Naive thymus-derived CD4-positive, alpha-beta T cell (primary cell): ENCODE measurements at places on chromosomes 11 and 22. TPM values are rescaled to one million over a fixed set of nuclear protein-coding genes. Genes with fewer than 3 reads are reported as not detected.

Gene RRM1
- total RNA-seq, result 35.4 TPM

Gene IGLL1
- 0.72 TPM for total RNA-seq

- no peaks in the 10 kb centered on the region for H3K36me3 ChIP-seq
- no peak for DNase-seq
- H3K4me1 ChIP-seq, result peaks cover 31% of the 10 kb centered on the region
- H3K27me3 ChIP-seq, result no peaks in the 10 kb centered on the region
- H3K27ac ChIP-seq, result no peak overlapping the region
- no peak overlapping the region for H3K4me3 ChIP-seq
Measured at GRCh38 chr22:40050258-40050657, 55.5 kb downstream of the FAM83F start.

- no peaks in the 10 kb centered on the region for H3K27me3 ChIP-seq
- no peak overlapping the region for H3K4me3 ChIP-seq
- no peaks in the 10 kb centered on the region for H3K36me3 ChIP-seq
- no peak overlapping the region for H3K27ac ChIP-seq
Measured at GRCh38 chr11:41256041-41256440, 203.4 kb downstream of the LRRC4C start.

DNA sequence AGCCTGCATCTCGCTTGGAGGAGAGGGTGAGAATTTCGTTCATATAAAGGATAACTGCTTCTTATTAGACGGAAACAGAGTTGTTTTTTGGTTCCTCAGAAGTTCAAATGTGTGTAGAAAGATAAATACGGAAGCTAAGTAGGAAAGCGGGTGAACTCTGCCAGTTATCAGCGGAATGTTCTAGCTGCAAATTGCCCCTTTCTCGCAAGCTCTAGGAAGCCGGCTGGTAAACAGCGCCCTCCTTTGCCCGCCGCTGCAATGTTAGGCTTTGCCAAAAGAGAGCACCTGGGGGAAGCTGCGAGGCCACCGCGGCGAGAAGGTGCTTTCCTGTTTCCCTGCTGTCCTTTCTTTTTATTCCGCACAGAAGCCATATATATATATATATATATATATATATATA lies 67.0 kb downstream of the IGLL5 start:
- no peak overlapping the region for H3K4me3 ChIP-seq
- H3K36me3 ChIP-seq, result no peaks in the 10 kb centered on the region
- no peaks in the 10 kb centered on the region for H3K27me3 ChIP-seq

- H3K27me3 ChIP-seq, result no peaks in the 10 kb centered on the region
- DNase-seq, result no peak
- peaks cover 10% of the 10 kb centered on the region for H3K4me1 ChIP-seq
- no peak overlapping the region for H3K4me3 ChIP-seq
- no peak overlapping the region for H3K27ac ChIP-seq
Measured at GRCh38 chr11:66539170-66539869, 6.5 kb downstream of the ZDHHC24 start.

- no peaks in the 10 kb centered on the region for H3K36me3 ChIP-seq
- peaks cover 43% of the 10 kb centered on the region for H3K4me1 ChIP-seq
- no peak for DNase-seq
- no peak overlapping the region for H3K4me3 ChIP-seq
Measured at GRCh38 chr22:25078591-25078990, 121.1 kb upstream of the CRYBB3 start.

GRCh38 chr22:49243335-49243734 lies 584.3 kb downstream of the BRD1 start:
- no peaks in the 10 kb centered on the region for H3K4me1 ChIP-seq
- no peak overlapping the region for H3K27ac ChIP-seq
- DNase-seq, result no peak
- H3K4me3 ChIP-seq, result no peak overlapping the region
- no peaks in the 10 kb centered on the region for H3K36me3 ChIP-seq

DNA sequence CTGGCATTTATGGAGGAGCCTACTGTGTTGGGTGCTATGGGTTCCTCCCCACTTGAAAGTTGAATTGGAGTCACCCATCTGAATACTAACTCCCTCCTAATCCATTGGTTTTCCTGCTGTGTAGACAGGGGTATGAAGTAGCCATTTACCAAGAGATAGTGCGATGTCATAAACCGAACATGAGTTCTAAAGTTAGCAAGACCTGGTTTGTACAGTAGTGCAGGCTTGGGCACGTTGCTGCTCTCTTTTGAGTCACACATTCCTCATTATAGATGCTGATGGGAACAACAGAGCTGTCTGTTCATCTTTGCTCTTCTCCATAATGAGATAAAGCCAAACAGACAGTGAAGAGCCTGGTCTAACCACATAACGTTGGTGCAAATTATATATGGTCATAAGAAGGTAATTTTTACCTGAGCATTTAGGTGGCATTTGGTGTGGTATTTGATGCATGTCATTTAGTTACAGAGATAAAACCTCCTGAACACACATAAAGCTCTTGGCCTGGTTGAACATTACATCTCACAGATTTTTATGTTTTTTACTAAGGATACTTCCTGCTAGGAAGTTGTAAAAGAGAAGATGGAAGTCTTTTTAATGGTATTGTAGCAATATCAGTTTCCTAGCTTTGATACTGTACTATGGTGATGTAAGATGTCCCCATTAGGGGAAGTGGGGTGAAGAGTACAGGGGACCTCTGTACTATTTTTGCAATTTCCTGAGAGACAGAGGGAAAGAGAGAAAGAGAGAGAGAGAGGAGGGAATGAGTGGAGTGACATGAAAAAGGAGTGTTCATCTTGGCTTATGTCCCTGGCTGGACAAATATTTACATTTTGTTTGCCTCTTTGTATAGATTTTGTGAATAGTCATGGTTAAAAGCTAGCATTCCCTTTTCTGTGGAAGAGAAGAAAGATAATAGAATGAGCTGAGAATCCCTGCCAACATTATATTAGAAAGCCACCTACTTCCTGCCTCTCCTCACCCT lies 27.9 kb downstream of the GRAP2 start:
- peak overlapping the region; percentile 68 for H3K4me3 ChIP-seq
- H3K36me3 ChIP-seq, result no peaks in the 10 kb centered on the region

DNA sequence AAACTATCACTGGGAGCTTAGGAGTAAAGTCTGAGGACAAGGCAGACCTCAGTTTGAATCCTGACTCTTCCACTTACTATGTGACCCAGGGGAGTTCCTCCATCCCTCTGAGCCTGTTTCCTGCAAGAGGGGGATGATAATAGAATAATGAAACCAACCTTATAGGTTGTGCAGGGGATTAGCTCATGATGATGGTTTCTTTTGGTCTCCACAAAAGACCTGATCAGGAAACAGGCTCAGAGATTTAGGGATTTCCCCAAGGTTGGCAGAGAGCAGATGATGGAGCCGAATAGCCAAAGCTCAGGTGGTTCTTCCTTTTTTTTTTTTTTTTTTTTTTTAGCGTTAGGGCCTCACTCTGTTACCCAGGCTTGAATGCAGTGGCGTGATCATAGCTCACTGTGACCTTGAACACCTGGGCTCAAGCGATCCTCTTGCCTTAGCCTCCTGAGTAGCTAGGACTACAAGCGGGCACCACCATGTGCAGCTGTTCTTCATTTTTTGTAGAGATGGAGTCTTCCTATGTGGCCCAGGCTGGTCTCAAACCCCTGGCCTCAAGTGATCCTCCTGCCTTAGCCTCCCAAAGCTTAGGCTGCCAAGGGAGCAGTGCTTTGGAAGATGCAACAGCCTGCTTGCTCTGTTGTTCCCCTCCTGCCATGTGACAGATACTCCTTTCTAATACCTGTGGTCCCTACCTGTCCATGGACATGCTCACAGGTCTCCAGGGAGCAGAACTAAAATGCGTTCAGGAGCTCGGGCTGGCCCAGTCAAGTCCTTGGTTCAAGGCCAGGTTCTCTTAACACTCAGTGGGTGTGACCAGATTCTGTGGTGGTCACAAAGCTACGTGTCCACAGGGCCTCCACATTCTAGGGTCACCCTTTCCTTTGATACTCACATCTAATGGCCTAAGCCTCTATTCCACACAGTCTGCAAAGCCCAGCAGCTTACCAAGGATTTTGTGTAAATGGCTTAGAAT lies 22.3 kb downstream of the PATZ1 start:
- no peaks in the 10 kb centered on the region for H3K36me3 ChIP-seq
- H3K4me3 ChIP-seq, result no peak overlapping the region
- no peaks in the 10 kb centered on the region for H3K27me3 ChIP-seq
- H3K27ac ChIP-seq, result no peak overlapping the region
- H3K4me1 ChIP-seq, result no peaks in the 10 kb centered on the region

DNA sequence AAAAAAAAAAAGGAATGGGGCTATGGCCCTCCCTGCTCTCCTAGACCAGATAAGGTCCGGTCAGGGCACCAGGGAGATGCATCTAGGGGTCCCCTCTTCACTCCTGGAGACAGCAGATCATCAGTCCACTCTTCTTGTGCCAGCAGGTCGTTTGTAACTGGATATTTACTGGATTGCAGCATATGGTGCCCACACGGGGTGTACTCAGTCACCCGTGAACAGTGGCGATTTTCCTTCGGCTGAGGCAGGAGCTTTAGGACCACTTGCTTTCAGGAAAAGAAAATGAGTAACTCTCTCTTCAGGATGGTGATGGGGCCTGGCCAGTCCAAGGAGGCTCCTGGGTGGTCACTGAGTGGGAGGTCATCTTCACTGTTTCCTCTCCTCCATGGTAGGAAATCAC lies 38.3 kb upstream of the RAB1B start:
- H3K27me3 ChIP-seq, result no peaks in the 10 kb centered on the region
- no peak overlapping the region for H3K4me3 ChIP-seq
- no peak for DNase-seq
- peaks cover 52% of the 10 kb centered on the region for H3K36me3 ChIP-seq
- no peak overlapping the region for H3K27ac ChIP-seq

GRCh38 chr22:20802452-20802851 lies 28.5 kb downstream of the SERPIND1 start:
- H3K27me3 ChIP-seq, result no peaks in the 10 kb centered on the region
- H3K4me1 ChIP-seq, result no peaks in the 10 kb centered on the region
- no peak overlapping the region for H3K27ac ChIP-seq
- H3K4me3 ChIP-seq, result no peak overlapping the region
- H3K36me3 ChIP-seq, result peaks cover 19% of the 10 kb centered on the region

GRCh38 chr22:29626497-29627195 lies 23.2 kb downstream of the NF2 start:
- H3K27ac ChIP-seq, result no peak overlapping the region
- no peaks in the 10 kb centered on the region for H3K4me1 ChIP-seq
- DNase-seq, result no peak
- no peaks in the 10 kb centered on the region for H3K36me3 ChIP-seq
- H3K4me3 ChIP-seq, result no peak overlapping the region
- no peaks in the 10 kb centered on the region for H3K27me3 ChIP-seq

- no peak for DNase-seq
- H3K27me3 ChIP-seq, result no peaks in the 10 kb centered on the region
- no peaks in the 10 kb centered on the region for H3K4me1 ChIP-seq
- H3K36me3 ChIP-seq, result peaks cover 5% of the 10 kb centered on the region
- no peak overlapping the region for H3K4me3 ChIP-seq
- H3K27ac ChIP-seq, result no peak overlapping the region
Measured at GRCh38 chr22:42819412-42820044, 37.5 kb downstream of the ARFGAP3 start.
